Activated CD4-positive, CD25-positive, alpha-beta regulatory T cell treated with anti-CD3 and anti-CD28 coated beads, Interleukin-2, amount 50 U/mL, for 72 hours (primary cell): ENCODE measurements at places on chromosomes 13 and 19.

DNA sequence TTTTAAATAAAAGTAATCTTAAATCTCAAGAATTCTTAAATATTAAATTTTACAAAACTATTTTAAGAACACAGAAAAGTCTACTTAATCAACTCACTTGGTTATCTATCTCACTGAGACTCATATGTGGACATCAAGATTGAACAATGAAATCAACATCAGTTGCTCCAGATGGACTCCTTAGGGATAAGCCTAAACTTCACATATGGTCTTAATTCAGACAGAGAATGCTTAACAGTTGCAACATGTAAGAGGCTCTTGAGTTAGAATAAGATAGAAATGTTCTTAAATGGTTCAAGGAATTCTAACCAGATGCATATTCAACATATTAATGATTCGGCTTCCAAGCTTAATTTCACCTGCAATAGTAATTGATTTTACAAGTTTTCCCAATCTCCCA, 1730.9 kb downstream of the PCDH9 start:
- DNase-seq, result no peak

GRCh38 chr19:29617366-29618266, 11.5 kb downstream of the POP4 start:
- no peak for DNase-seq

DNA sequence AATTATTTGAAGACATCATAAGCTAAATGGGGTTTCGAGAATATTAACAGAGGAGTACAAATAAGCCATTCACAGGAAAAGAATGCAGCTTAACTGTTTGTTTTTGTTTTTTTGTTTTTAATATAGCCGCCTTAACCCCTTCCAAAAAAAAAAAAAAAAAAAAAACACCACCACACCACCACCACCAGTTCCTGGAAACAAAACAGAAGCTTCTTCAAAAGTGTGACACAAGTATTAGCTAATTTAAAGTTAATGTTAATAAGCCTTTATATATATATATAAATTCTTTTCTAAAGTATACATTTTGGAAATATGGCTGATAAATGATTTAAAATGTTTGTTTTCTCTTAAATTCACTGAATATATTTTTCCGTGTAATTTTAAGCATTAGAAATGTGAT, 1.4 kb downstream of the RAP2A start:
- DNase-seq, result no peak

DNA sequence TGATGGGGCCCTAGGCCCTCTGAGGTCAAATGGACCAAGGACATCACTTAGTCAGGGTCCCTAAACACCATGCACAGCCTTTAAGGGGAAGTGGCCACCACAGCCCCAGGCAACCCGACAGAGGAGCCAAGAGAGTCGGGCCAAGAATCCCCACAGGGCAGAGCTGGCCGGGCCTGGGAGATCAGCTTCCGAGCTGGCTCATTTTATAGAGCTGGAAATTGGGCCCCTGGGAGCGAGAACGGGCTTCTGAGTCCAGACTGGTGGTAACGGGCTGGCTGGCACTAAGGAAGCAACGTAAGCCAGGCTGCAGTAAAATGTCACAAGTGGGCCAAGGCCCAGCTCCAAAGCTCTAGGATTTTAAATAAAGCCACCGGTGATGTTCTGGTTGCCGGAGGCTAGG, 51.1 kb downstream of the HSPH1 start:
- no peak for DNase-seq
